ENCODE measurements at places on chromosomes 4 and X.

DNA sequence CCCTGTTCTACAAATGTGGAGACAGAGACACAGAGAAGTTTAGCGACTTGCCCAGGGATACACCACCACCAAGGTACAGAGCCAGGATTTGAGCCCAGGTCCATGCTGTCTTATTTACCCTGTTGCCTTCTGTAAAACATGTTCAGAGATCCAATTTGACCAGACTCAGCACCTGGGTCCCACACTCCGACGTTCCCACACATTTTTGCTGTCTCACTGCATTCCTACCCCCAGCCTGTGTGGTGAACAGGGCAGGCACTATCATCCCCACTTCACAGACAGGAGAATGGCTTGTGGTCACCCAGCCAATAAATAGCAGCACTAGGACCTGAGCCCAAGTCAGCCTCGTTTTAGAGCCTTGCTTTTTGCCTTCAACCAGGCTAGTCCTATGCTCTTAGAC is 102.8 kb downstream of the PJA1 start:
- DNase-seq = no peak

GRCh38 chr4:139809757-139810140 is 144.1 kb downstream of the MGST2 start:
- DNase-seq = no peak

DNA sequence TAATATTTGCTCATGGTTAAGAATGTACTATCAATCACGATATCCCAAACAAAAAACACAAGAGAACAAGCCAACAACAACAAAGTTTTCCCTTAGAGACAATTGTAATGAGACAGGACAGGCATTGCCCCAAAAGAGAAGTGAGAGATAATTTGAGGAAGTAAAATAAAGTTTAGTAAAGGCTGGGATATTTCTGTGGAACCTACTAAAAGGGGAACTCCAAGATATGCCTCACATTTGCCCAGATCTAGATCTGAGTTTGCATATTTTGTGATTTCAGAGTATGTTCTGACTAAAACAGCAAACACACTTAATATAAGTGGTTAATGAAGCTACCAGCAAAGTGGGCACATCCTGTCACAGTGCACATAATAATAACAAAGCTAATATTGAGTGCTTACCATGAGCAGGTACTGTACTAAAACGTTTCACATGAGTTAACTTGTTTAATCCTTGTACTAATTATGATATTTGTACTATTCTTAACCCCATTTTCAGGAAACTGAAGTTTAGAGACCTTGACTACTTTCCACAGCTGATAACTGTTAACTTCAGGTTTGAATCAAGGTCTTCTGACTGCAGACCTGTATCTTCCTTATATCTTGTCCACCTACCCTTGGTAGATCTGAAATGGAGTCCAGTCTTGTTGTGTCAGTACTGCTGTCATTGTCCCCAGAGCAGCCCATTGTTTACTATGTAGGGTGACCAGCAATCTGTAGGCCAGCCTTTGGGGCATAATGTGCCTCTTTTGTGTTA is 26.0 kb upstream of the BMP2K start:
- DNase-seq = no peak

DNA sequence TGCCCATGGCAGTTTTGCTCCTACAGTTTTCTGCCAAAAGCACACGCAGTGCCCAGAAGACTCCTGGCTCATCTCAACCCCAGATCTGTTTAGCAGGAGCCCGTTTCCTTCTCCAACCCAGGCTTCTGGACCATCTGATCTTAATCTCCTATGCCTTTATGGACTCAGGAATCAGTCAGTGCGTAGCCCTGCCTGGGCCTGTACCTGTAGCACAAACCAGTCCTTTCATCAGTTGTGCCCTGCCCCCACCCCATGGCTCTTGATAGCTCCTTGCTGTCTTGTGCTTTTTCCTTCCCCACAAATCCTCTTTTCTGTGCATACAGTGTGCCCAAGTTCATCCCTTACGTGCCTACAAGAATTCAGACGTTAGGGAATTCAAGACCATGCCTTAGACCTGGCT is 1.5 kb downstream of the ZNF718 start:
- no peak for DNase-seq

Measured in cardiac fibroblast (primary cell).